ENCODE measurements at places on chromosomes 11 and 22. TPM values are rescaled to one million over a fixed set of nuclear protein-coding genes. Genes with fewer than 3 reads are reported as not detected.
A peak's percentile ranks its signal among the peaks of the same experiment; 100 is the strongest.

DNA sequence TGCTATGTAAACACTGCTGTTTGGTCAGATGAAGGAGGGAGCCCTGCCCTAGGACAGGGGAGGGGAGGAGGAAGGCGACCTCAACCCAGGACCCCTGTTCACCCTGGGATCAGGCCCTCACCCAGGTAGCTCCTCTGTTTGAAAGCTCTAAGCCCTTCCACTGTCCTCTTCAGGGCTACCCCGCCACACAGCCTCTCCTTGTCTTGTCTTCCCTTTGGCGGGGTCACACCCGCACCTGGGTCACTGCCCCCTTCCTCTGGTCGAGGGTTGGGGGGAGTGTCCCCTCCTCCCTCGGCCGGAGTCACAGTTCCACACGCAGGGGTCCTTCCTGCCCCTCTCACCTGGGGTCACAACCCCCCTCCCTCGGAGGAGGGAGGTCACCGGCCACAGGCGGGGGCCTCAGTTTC is 463 bp upstream of the PTPMT1 start:
- no peak for DNase-seq

Gene LRRN4CL
- 0.40 TPM for total RNA-seq

GRCh38 chr22:35892192-35892591 is 136.4 kb downstream of the RBFOX2 start:
- no peak for DNase-seq

- DNase-seq, result no peak
Measured at GRCh38 chr11:8288824-8289491, 25.3 kb upstream of the LMO1 start.

DNA sequence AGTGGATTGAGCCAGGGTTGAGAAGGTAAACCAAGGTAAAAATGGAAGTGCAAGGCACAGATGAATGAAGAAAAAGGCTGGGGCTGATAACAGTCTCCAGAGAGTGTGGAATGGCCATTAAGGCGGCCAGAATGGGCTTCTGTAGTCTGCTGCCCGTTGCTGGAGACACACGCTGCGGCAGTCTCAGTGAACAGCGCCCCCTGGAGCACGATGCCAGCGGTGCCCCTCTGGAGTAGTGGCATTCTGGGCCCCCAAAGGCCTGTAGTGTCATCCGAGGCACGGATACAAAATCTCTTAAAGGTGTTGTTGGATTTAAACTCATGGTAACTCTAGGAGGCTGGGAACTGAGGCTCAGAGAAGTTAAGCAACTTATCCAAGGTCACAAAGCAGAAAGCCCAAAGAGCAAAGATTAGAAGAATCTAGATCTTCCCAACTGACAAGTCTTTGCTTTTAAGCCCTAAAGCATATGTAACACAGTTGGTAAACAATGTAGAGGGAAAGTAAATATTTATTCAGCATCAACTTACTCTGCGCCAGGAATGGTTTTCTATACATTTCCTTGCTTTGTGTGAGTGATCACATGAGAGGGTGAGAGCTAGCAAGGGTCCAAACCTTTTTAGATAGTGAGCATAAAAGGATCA is 18.2 kb downstream of the KCNJ1 start:
- DNase-seq, result peak; percentile 49

GRCh38 chr11:124798991-124799347 is 1.2 kb downstream of the MSANTD2 start:
- no peak for DNase-seq

DNA sequence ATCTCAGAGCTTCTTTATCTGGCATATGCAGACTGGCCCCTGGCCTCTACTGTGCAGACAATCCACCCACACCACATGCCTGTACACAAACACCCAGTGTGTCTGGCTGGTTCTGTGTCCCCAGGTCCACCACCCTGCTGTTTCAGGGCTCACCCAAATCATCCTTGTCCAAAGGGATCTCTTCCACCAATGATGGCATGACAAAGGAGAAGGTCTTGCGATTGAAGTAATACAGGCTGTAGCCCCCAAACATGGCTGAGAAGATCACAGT is 1.7 kb downstream of the SLC37A4 start:
- no peak for DNase-seq

- peak; percentile 23 for DNase-seq
Measured at GRCh38 chr11:73140213-73141030, 1.7 kb downstream of the FCHSD2 start.

- DNase-seq, result peak; percentile 83
Measured at GRCh38 chr11:14904745-14905103, 12.7 kb upstream of the CYP2R1 start.

GRCh38 chr22:19055801-19056200 is 66.4 kb downstream of the DGCR2 start:
- no peak for DNase-seq

GRCh38 chr11:131601586-131601985 is 231.2 kb downstream of the NTM start:
- no peak for DNase-seq

Gene SLC22A8
- total RNA-seq, result not detected

- DNase-seq, result no peak
Measured at GRCh38 chr11:69593851-69594250, 47.1 kb upstream of the CCND1 start.

GRCh38 chr11:92048415-92048814 is 176.2 kb upstream of the FAT3 start:
- DNase-seq, result no peak

GRCh38 chr11:67301951-67302516 is 1.3 kb upstream of the SSH3 start:
- DNase-seq, result no peak

Gene EHD1
- total RNA-seq, result 149 TPM

DNA sequence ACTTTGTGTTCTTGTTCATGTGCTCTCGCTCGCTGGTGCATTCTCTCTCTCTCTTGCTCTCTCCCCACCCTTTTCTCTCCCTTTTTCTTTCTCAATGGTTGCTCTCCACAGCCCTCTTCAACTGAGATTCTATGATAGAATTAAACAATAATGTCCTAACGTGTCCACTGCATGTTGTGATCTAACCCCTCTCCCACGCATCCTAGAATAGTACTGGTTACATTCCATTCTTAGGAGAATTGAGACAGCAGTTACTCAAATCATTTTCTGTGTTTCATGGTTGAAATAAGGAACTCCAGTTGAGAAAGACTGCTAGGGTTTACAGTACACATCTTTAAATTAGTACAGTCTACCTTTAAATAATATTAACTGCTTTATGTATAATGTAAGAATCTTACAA is 318.1 kb upstream of the PITPNB start:
- no peak for DNase-seq
